Upper lobe of left lung (tissue), 6 donors: ENCODE measurements at places on chromosomes 4 and X. TPM values are rescaled to one million over a fixed set of nuclear protein-coding genes. Genes with fewer than 3 reads are reported as not detected.

NALF2 gene
- 0.15 TPM for total RNA-seq

AWAT2 gene
- total RNA-seq, result not detected

CENPE gene
- total RNA-seq, result 4.2 TPM

P2RY4 gene
- 1.1 TPM for total RNA-seq

THAP9 gene
- 3.3 TPM for total RNA-seq

MEPE gene
- not detected for total RNA-seq

NSD2 gene
- 55.8 TPM for total RNA-seq

CENPVL1 gene
- total RNA-seq, result not detected

ADH1C gene
- 57.7 TPM for total RNA-seq

ADGRL3 gene
- total RNA-seq, result 2.8 TPM

RRH gene
- total RNA-seq, result not detected

NR0B1 gene
- not detected for total RNA-seq

SOWAHD gene
- 3.2 TPM for total RNA-seq

MAGEA3 gene
- not detected for total RNA-seq

SMIM10L2A gene
- total RNA-seq, result 4.3 TPM

TMSB15B gene
- total RNA-seq, result 4.9 TPM

FAM149A gene
- 32.5 TPM for total RNA-seq

VEGFC gene
- total RNA-seq, result 13.7 TPM

HTR2C gene
- not detected for total RNA-seq

PCDH19 gene
- total RNA-seq, result 0.27 TPM

PSMD10 gene
- total RNA-seq, result 9.4 TPM

CC2D2A gene
- total RNA-seq, result 19.5 TPM

MAGEA8 gene
- total RNA-seq, result not detected

UNC5C gene
- total RNA-seq, result 1.8 TPM

KLKB1 gene
- 0.89 TPM for total RNA-seq

AFF2 gene
- total RNA-seq, result 14.1 TPM

TCP11X2 gene
- total RNA-seq, result 2.1 TPM

CENPVL2 gene
- not detected for total RNA-seq

MAPK10 gene
- 34.5 TPM for total RNA-seq

SLC2A9 gene
- total RNA-seq, result 7.5 TPM

NAA11 gene
- total RNA-seq, result not detected

ATP2B3 gene
- total RNA-seq, result not detected

SOX3 gene
- total RNA-seq, result not detected
